ENCODE measurements at places on chromosomes 6 and 20. TPM values are rescaled to one million over a fixed set of nuclear protein-coding genes. Genes with fewer than 3 reads are reported as not detected.

The ADGRF4 gene
- polyA plus RNA-seq, result 0.02 TPM

The POM121L2 gene
- not detected for polyA plus RNA-seq

The PMEPA1 gene
- polyA plus RNA-seq, result 4.3 TPM

The SLC22A2 gene
- polyA plus RNA-seq, result not detected

The CYP21A2 gene
- 0.05 TPM for polyA plus RNA-seq

The OXT gene
- polyA plus RNA-seq, result not detected

DNA sequence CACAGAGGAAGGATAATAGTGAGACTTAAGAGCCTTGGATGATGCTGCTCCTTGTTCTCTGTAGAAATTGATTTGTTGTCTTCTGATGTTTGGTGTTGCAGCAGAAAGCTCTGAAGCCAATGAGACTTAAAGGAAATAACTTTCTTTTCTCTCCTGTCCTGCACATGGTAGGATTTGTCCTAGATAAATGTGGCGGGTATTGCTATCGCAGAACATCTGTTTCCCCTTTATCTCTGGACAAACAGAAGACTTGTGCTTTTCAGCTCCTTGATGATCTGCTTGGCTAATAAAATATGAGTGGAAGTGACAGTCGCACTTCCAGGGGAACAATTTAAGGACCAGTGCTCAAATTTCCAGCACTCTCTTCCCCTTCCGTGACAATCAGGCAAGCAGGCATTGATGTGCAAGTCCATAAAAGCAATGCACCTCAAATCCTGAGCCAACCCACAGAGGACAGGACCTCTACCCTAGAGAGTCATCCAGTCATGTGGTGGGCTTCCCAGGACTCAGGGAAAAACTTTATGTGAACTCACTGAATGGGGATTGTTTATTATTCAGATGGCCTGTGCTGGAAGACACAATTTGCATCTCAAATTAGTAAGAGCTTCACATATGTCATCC is 9.9 kb upstream of the NCR2 start:
- DNase-seq, result no peak

DNA sequence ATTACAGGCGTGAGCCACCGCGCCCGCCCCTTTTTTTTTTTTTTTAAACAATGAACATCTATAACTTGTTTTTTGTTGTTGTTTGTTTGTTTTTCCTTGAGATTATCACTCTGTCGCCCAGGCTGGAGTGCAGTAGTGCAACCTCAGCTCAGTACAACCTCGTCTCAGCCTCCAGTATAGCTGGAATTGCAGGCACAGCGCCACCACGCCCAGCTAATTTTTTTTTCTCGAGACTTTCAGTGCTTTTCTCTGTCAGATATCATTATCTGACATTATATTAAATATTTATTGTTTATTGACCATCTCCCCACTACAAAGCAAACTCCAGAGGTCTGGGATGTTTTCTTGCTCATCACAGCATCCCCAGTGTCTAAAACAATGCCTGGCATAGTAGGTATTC is 2.3 kb upstream of the DLK2 start:
- DNase-seq, result no peak

- DNase-seq, result no peak
These were observed 37.6 kb upstream of the PLCB1 start for GRCh38 chr20:8094415-8094818.

- no peak for DNase-seq
These were observed 118.0 kb upstream of the FRMD1 start for GRCh38 chr6:168196881-168197635.

DNA sequence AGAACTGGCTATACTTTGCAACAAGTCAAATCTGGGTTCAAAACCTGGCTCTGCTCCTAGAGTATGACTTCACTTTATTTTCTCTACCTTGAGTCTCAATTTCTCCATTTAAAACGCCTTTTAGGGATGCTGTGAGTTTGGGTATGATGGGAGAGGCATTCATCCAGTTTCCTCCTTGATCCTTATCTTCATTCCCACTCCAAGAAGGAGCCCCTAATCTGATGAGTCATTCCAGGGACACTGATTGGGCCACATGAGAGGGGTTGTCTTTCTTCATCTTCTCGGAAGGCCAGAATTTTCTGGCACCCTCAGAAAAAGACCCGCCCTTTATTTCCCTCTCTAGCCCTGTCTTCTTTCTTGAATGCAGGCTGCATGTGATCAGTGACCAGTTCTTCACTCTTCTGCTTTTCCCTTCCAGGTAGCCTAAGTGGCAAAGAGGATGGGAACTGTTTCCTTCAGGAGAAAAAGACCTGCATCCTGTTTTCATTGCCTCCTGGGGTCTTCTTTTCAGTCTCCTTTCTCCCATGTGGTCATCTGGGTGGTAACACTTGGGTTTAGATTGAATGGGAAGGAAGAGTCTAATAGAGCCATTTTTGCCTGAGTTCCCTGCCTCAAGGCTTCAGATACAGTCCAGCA is 32.1 kb upstream of the PNRC1 start:
- DNase-seq, result no peak

- DNase-seq, result no peak
These were observed 99.3 kb downstream of the RAMACL start for GRCh38 chr6:166487148-166487547.

DNA sequence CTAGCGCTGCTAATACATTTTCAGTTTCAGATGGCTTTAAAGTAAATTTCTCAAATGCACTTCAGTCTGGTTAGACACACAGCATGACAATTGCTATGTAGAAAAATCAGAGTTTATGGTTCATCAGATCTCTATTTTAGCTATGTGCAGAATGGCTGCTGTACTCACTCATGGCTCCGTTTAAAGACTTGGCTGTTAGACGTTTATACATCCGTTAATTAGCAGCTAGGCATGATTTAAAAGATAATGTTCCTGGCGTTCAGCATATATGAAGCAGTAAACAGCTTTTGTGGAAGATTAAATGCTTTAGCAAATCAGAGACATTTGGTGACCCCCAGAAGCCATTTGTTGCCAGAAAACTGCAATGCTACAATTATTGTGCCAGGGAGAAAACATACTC is 350.0 kb upstream of the MANEA start:
- DNase-seq, result no peak

DNA sequence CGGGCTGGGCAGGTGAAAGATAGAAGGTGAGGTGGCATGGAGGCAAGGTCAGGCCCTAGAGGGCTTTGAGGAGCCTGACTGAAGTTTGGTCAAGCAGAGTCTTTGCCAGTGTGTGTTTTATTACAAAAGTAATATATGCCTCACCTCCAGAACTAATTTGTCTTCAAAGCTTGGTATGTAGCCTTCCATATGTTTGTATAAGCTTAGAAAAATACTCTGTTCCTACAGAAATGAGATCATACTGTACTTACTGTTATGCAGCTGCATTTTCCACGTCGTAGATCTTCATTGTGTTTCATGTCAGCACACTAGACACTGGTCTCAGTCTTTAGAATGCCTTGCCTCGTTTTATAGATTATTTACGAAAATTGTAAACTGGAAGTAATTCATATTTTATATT is 61.8 kb downstream of the ANKS1A start:
- no peak for DNase-seq

Data from AG04450 (cell line).